Lower lobe of right lung (tissue), 2 donors: ENCODE measurements at places on chromosomes 3 and 15. TPM values are rescaled to one million over a fixed set of nuclear protein-coding genes. Genes with fewer than 3 reads are reported as not detected.
A peak's percentile ranks its signal among the peaks of the same experiment; 100 is the strongest.

- H3K36me3 ChIP-seq: no peaks in the 10 kb centered on the region
- no peaks in the 10 kb centered on the region for H3K27me3 ChIP-seq
Measured at GRCh38 chr15:89576417-89576773, 1.1 kb downstream of the TICRR start.

GRCh38 chr3:188839187-188839695 lies 332.5 kb upstream of the TPRG1 start:
- DNase-seq: no peak
- H3K4me3 ChIP-seq: no peak overlapping the region
- H3K4me1 ChIP-seq: peaks cover 16% of the 10 kb centered on the region
- no peaks in the 10 kb centered on the region for H3K36me3 ChIP-seq

DNA sequence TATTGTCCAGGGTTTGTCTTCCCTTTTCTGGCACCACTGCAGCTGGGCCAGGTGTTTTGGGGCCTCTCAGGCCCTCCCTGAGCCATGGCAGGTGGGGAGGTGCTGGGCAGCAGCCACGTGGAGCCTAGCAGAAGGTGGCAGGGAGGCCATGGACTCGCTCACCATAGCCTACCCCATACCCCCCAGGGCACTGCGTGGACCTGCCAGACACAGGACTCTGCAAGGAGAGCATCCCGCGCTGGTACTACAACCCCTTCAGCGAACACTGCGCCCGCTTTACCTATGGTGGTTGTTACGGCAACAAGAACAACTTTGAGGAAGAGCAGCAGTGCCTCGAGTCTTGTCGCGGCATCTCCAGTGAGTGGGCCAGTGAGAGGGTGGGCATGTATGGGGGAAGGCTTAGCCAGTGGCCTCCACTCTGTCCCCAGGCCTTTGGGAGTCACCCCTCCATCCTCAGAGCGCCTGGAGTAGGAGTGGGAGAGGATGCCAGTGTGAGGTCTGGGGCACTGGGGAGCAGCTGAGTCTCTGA lies 11.9 kb downstream of the SPINT1 start:
- DNase-seq: no peak
- H3K27me3 ChIP-seq: no peaks in the 10 kb centered on the region
- no peak overlapping the region for H3K4me3 ChIP-seq
- H3K4me1 ChIP-seq: peaks cover 23% of the 10 kb centered on the region

TUSC7 gene
- total RNA-seq: not detected

TRMT10C gene
- 17.4 TPM for total RNA-seq

DNA sequence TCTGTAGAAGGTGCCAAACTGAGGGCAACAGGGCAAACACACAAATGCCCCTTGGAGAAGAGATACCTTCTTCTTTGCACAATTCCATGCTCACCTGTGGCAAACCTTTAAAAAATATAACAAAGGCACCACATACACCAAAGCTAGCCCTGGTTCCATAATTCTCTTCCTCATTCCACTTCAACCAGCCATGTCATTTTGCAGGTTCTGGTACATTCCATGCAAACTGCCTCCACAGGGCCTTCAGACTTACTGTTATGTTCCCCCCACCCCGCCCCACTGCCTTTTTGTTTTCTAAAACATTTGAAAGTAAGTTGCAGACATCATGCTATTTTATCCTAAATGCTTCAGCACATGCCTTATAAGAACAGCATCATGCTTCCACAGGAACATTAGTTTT lies 269.0 kb downstream of the NSUN3 start:
- H3K4me1 ChIP-seq: no peaks in the 10 kb centered on the region
- H3K36me3 ChIP-seq: no peaks in the 10 kb centered on the region
- no peak overlapping the region for H3K4me3 ChIP-seq
- H3K27ac ChIP-seq: no peak overlapping the region
- DNase-seq: no peak

DNA sequence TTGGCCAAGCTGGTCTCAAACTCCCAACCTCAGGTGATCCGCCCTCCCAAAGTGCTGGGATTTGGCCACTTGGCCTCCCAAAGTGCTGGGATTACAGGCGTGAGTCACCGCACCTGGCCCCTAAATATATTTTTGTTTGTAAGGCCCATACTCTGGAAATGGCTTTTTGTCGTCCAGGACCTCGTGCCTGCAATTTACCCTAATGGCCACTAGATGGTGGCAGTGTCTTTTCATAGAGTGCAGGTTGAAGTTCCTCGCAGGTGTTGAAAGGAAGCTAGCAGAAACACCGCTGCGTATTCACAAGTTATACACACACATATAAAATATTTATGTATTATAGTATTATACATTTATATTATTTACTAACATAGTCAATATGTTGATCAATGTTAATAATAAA lies 97.2 kb downstream of the LRTM1 start:
- no peak for DNase-seq
- no peaks in the 10 kb centered on the region for H3K27me3 ChIP-seq
- no peak overlapping the region for H3K27ac ChIP-seq
- no peaks in the 10 kb centered on the region for H3K4me1 ChIP-seq
- no peaks in the 10 kb centered on the region for H3K36me3 ChIP-seq

DNA sequence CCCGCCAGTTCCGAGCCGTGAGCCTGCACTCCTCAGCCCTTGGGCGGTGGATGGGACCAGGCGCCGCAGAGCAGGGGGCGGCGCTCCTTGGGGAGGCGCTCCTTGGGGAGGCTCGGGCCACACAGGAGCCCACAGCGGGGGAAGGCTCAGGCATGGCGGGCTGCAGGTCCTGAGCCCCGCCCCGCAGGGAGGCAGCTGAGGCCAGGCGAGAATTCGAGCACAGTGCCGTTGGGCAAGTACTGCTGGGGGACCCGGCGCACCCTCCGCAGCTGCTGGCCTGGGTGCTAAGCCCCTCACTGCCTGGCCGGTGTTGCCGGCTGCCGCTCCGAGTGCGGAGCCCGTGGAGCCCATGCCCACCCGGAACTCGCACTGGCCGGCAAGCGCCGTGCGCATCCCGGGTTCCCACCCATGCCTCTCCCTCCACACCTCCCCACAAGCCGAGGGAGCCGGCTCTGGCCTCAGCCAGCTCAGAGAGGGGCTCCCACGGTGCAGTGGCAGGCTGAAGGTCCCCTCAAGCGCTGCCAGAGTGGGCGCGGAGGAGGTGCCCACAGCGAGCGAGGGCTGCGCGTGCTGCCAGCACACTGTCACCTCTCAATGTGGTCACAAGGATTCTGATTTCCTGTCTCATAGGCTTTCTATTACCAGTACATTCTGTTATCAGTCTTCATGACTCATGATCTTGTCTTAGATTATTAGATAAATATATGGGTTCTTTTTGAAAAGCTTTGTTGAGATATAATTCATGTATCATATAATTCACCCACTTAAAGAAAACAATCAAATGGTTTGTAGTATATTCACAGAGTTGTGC lies 44.0 kb upstream of the LRIG1 start:
- H3K27me3 ChIP-seq: no peaks in the 10 kb centered on the region
- no peak for DNase-seq
- H3K4me1 ChIP-seq: no peaks in the 10 kb centered on the region
- no peak overlapping the region for H3K4me3 ChIP-seq
- no peak overlapping the region for H3K27ac ChIP-seq

GRCh38 chr3:197226179-197226578 lies 72.2 kb downstream of the DLG1 start:
- H3K4me1 ChIP-seq: peaks cover 31% of the 10 kb centered on the region
- H3K4me3 ChIP-seq: no peak overlapping the region
- DNase-seq: no peak

DNA sequence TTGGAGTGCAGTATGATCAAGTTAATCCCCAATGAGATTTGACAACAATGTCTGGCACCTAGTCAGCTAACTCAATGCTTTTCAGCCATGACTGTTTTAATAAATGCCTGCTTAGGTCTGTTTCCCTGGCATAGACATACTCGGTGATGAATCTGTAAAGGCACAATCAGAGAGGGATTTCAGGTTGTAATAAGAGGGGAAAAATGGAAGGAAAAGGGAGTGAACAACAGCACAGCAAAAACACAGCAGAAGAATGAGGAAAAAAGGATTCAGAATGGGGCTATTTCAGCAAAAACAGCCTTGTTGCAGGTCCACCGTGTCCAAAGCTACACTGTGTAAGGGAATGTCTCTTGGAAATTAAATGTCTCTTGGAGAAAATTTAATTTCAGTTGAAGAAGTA lies 19.3 kb upstream of the CHD2 start:
- H3K4me3 ChIP-seq: no peak overlapping the region
- peaks cover 18% of the 10 kb centered on the region for H3K4me1 ChIP-seq
- H3K36me3 ChIP-seq: peaks cover 5% of the 10 kb centered on the region
- no peak for DNase-seq
- H3K27me3 ChIP-seq: no peaks in the 10 kb centered on the region
- peak overlapping the region; percentile 90 for H3K27ac ChIP-seq

RASGRF1 gene
- 82.6 TPM for total RNA-seq

- no peak overlapping the region for H3K27ac ChIP-seq
- H3K36me3 ChIP-seq: no peaks in the 10 kb centered on the region
- no peak for DNase-seq
- H3K4me1 ChIP-seq: no peaks in the 10 kb centered on the region
Measured at GRCh38 chr3:179921951-179922350, 114.8 kb downstream of the PEX5L start.
